ENCODE measurements at places on chromosomes 4 and X. TPM values are rescaled to one million over a fixed set of nuclear protein-coding genes. Genes with fewer than 3 reads are reported as not detected.

- DNase-seq = no peak
Measured at GRCh38 chrX:110159235-110159634, 156.3 kb downstream of the TMEM164 start.

GRCh38 chr4:76322236-76322635 lies 15.7 kb downstream of the STBD1 start:
- no peak for DNase-seq

DNA sequence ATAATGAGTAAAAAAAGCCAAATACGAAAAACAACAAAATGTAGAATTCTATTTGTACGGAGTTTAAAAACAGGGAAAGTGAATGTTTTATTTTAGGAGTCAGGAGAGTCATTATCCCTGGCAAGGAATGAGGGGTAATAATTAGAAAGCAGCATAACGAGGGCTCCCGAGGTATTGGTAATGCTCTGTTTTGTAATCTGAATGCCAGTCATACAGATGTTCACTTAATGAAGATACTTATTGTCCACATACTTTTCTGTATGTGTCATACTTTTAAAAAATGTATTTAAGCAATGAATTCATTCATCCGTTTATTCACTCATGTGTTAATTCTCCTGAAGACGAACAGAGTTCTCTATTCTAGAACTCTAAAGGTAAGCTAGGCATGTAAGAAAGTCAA lies 87.8 kb upstream of the BMP2K start:
- DNase-seq = no peak

Gene ATP7A
- 8.0 TPM for total RNA-seq
